Stimulated activated CD4-positive, alpha-beta T cell treated with anti-CD3 and anti-CD28 coated beads, Interleukin-2, amount 100 ng/mL, for 48 hours (primary cell): ENCODE measurements at places on chromosomes 6 and 20.
A peak's percentile ranks its signal among the peaks of the same experiment; 100 is the strongest.

DNA sequence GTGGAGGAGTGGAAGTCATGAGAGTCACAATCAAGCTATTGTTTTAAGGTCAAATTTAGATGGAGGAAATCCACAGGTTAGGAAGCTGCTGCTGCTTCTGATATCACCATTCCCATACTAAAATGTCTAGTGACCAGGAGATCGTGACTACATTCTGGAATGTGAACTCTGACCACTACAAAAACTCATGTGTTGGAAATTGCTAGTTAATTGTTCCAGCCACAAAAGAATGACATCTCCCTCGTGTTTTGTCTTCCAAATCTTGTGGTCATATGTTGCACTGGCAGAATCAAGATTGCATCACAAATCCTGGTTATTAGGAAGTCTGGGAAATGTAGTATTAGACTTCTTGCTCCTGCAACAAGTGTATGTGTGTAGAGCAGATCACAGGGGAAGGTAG is 441.9 kb downstream of the CD109 start:
- DNase-seq = no peak

DNA sequence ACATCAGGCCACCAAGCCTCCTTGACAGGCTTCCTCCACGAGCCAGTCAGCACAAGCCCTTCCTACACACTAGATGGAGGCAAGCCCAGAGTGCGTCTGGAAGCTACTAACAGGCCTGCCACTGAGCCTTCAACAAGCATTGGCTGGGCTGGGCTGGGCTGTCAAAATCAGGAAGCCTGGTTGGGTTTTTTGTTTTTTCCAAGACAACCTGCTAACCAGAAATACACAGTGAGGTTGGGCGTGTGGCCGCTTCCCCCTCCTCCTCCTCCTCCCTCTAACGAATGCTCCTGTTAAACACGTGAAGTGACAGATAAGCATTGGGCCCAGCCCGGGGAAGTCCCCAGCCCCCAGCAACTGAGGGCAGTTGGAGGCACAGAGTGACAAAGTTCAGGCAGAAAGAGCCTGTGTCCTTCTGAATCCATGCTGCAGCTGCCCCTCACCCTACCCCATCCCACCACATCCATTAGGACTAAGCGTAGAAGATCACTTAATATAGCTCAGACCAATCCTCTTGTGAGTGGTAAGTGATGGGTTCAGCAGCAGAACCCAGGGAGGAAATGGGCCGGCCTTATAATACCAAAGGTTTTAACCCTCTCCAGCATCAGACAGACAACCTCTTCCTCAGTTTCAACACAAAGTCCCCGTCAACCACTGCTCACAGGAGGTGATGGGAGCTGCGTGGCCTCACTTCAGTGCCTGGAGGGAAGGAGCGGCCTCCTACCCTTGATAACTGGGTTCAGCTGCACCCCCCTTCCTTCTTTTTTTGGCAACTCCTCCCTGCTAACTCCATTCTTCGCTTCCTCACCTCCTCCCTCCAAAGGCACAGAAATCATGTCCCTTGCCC is 1.1 kb downstream of the NFATC2 start:
- peak; percentile 68 for DNase-seq

GRCh38 chr6:57198926-57199636 is 23.0 kb downstream of the RAB23 start:
- DNase-seq = no peak

GRCh38 chr6:83464381-83465140 is 33.7 kb upstream of the ME1 start:
- DNase-seq = no peak

- no peak for DNase-seq
Measured at GRCh38 chr20:8969146-8969583, 99.7 kb upstream of the PLCB4 start.

- DNase-seq = no peak
Measured at GRCh38 chr20:49685161-49685601, 28.5 kb downstream of the B4GALT5 start.

DNA sequence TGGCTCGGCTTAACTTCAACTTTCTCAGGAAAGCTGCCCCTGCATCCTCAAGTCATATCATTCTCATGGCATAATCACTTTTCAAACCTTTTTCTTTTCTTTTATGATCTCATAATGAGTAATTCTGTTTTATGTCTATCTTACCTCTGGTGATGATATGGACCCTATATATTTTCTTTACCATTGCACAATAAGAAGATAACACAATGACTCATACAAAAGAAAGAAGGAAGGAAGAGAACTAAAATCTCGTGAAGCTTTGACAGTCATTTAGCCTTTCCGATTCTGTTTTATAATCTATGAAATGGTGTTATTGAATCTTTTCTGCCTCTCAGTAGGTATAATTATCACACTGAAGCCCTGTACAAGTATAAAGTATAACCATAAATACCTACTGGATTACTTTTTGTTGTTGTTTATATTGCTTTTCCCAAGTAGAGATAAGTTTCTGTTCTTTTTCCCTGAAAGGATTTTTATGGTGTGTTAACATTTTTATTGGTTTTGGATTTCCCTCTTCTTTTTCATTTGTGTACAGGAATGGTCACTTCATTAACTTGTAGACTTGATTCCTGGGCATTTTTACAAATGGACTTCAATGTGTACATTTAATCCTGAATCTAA is 300.9 kb downstream of the LAMA2 start:
- DNase-seq = no peak
